ENCODE measurements at places on chromosomes 4 and X.

GRCh38 chrX:30533835-30534234 lies 43.7 kb downstream of the TASL start:
- DNase-seq = no peak

- DNase-seq = no peak
Observed at GRCh38 chr4:73917081-73917501, 47.9 kb downstream of the CXCL1 start.

DNA sequence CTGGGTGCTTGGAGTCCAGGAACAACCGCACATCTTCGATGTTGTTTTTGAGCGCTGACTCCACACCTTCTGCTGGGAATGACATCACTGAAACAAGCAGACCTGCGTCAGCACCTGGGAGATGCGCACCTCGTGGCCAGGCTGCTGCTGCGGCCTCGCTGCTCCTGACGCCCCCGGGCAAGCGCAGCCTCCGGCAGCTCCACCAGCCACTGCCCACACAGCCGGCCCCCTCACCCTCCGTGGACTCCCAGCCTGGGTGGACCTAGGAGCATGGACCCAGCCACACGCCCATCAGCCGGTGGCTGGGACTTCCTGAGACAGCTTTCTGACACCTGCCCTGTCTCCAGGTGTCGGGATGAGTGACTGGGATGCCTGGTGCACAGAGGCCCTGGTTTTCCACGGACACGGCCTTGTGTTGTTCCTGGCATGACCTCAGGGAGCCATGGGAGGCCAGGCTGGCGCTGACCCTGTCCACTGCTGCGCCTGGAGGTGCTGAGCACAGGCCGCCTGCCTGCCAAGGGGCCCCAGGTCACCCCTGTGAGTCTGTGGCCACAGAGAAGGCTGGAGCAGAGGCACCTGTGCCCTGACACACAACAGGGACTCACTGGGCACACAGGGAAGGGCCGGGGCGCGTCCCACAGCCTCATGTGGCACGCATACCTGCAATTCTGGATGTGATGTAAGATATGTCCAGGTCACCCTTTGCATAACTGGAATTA lies 48.6 kb downstream of the GAK start:
- no peak for DNase-seq

DNA sequence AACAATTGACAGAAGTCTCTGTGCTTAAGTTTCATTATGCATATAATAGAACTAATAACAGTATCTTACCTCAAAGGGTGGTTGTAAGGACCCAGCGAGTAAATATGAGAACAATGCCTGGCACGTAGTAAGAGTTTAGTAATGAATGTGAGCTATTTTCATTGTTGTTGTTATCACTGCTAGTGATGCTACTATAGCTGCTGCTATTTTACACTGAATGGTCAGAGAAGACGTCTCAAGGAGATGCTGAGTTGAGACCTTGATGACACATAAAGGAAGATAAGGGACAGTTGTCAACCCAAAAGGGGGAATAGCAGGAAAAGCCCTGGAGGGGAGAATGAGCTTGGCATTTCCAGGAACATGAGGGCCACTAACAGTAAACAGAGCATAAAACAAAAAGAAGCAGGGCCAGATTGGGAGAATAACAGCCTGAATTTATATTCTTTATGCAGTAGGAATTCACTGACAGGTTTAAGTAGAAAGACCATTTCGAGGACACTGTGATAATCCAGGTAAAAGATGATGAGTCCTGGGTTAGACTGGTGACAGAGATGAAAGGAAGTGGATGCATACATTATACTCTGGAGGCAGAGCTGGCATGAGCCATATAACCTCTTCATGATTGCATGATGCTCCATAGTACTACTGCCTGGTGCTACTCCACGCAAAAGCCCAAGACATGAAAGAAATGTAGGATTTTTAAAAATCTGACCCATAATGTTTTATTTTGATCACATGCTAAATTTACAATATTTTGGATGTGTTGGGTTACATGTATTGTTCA lies 23.1 kb downstream of the ATP8A1 start:
- no peak for DNase-seq

- DNase-seq = no peak
Observed at GRCh38 chr4:8135666-8136065, 22.9 kb downstream of the ABLIM2 start.

DNA sequence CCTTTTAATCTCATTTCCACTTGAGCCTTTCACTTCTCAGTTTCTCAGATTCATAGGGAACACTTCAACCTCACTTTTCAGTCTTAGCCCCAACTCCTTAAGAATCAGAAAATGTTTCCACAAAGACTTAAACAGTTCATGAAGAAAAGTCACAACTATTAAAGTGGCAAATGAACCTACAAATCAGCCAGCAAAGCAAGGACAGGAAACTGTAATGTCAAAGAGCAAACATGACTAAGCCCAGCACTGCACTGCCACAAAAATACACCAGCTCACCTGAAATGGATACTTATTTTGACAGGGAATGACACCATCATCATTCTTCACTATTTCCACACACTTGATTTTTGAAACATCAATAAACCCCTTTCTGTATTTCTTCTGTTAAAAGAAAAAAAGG lies 41.8 kb upstream of the TXK start:
- no peak for DNase-seq

- peak; percentile 34 for DNase-seq
Observed at GRCh38 chrX:40266490-40267333, 169.0 kb upstream of the BCOR start.

GRCh38 chr4:113467581-113467980 lies 294.0 kb downstream of the CAMK2D start:
- DNase-seq = no peak

DNA sequence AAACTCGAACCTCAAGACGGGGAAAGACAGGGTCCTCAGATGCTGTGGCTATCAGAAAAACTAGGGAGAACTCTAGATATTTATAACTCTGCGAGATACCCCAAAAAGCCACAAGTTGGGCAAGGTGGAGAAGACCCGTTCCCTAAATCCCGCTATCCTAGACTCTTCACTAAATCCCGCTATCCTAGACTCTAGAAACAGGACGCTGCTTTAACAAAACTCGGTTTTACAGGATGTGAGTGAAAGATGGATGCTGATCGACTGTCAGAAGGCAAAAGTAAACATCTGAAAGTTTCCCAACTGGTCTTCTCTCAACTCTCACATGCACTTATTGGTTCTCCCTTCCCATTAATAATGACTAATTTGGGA lies 270 bp downstream of the DNAAF6 start:
- DNase-seq = no peak

DNA sequence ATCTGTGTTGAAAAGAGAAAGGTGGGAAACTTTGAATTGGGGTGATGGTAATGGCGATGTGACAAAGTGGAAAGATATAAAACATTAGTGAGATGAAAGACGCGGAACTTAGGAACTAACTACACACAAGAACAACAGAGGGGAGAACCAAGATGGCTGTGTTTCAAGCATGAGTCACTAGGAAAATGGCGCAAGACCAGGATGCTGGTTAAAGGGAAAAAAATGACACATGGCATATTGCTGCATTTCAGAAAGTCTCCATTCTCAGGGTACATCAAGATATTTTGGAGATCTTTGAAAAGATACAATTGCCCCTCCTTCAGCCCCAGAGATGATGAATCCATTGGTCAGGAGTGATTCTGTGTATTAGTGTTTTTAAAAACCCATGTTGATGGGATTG lies 164.4 kb downstream of the FBXO8 start:
- no peak for DNase-seq

- no peak for DNase-seq
Observed at GRCh38 chr4:16472537-16472936, 246.3 kb upstream of the TAPT1 start.
